ENCODE measurements at places on chromosomes 16 and 17. TPM values are rescaled to one million over a fixed set of nuclear protein-coding genes. Genes with fewer than 3 reads are reported as not detected.

Gene KRTAP17-1
- not detected for total RNA-seq

Gene GCGR
- 1.5 TPM for total RNA-seq

DNA sequence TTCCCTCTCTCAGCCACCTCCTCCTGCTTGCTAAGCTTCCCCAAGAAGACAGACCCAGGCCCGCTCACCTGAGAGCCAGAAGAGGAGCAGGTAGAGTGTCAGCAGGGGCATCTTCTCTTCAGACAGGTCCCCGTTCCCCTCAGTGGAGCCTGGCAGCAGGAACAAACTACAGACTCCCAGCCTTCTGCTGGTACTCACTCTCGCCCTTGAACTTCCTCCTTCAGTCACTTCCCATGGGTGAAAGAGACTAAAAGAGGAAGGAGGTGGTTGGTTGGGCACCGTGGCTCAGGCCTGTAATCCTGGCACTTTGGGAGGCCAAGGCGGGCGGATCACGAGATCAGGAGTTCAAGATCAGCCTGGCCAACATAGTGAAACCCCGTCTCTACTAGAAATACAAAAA lies at the start of gene CD300LF:
Gene CD300LF (minus strand): TSS at position 168 of the 400 bp plus-strand sequence. CDS start 57 bp downstream, at position 111.
- DNase-seq = no peak

DNA sequence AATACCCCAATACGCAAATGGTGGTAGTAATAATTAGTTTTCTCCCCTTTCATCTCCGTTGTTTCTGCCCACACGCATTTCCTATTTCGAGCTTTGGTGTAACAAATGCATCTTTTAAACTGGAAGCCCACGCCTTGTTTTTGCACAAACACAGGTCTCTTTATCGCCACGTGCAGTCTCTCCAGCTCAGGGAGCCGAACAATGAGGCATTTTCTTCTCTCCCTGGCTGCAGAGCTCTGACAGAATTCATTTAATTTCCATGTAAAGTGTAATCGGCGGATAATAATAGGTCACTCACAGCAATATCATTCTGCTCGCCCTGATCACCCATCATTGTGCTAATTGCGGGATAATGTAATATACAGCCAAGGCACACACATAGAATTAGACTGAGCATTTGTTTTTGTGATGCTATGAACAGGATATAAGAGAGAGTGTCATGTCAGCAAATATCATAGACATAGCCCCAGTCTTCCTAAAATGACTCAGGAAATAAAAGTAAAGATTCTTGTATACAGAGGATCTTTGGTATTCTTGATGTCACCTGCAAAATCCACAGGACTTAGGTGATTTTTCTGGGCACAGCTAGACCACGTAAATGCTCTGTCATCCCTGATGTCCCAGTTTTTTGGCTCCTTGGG lies 452.6 kb upstream of the CDH11 start:
- peak; percentile 78 for DNase-seq

Gene CES1
- 2.1 TPM for total RNA-seq

Gene SOX15
- total RNA-seq = 2.8 TPM

DNA sequence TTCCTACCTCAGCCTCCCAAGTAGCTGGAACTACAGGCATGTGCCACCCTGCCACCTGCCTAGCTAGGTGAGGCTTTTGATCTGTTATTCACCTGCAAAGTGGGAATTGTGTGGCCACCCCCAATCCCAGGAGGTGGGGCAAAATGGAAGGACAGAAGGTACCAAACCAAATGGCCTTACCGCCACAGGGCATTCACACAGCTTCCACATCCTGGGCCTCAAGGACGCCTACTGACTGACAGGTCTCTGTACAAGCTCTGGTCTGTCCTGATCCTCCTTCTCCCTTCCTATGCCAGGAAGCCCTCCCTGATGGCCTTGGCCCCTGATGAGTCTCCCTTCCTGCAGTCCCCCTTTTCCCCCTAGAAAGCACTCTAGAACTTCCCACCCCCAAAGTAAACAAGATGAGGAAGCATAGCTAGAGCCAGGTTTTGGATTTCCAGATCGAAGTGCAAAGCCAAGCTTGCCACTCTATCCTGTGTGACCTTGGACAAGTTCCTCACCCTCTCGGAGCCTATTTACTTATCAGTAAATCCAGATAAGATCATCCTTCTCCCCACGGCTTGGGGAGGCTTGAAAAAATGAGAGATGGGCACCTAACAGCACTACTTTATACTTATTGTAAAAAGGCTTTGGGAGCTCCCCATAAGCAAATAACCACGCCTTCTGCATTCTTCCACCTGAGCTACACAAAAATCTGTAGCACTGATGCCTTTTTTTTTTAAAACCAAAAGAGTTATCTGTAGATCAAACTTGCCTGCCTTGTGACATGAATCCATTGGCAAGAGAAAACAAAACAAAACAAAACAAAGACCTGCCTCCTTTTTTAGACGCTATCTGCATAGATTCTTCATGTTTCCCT lies 4.5 kb downstream of the PLLP start:
- no peak for DNase-seq

- DNase-seq = no peak
These were observed 3.0 kb upstream of the ZCCHC14 start for GRCh38 chr16:87495578-87496446.

Gene PTX4
- total RNA-seq = 1.7 TPM

- no peak for DNase-seq
These were observed 214.6 kb downstream of the SNX29 start for GRCh38 chr16:12191102-12191501.

Gene NSRP1
- total RNA-seq = 34.3 TPM

- no peak for DNase-seq
These were observed 27.9 kb upstream of the TNRC6A start for GRCh38 chr16:24701521-24701951.

DNA sequence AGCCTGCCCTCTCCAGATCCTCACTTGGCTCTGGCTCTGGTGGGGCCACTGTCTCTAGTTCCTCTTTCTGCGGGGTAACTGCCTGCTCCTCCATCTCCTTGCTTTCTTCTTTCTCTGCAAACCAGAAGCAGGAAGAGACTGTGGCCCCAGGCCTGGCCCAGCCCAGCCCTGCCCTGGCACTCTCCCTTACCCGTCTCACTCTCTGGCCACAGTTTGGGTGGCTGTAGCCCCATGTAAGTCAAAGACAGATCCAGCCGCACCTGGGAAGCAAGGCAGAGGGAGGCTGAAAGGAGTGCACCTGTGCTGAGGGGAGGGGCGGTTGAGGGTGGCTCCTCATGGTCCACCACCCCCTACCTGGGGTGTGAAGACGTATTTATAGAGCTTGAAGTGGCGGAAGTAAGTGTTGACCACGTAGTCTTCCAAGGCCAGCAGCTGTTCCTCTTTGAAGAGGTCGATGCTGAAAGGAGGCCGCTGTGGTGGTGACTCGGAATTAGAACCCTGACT lies 2.8 kb downstream of the CFAP119 start:
- DNase-seq = no peak

- DNase-seq = peak; percentile 81
These were observed 10.3 kb downstream of the ZNF385C start for GRCh38 chr17:42087736-42088705.

GRCh38 chr17:65811043-65811442 lies 249.6 kb upstream of the AXIN2 start:
- no peak for DNase-seq

Gene TEDC2
- total RNA-seq = 18.0 TPM

GRCh38 chr17:1322014-1322428 lies 42.6 kb downstream of the TRARG1 start:
- no peak for DNase-seq

- no peak for DNase-seq
These were observed 2.0 kb upstream of the CANT1 start for GRCh38 chr17:79011451-79012147.

Gene ASPA
- 6.1 TPM for total RNA-seq

- DNase-seq = no peak
These were observed 20.6 kb upstream of the ARHGAP17 start for GRCh38 chr16:25035494-25036405.

GRCh38 chr16:85996843-85997242 lies 97.9 kb downstream of the IRF8 start:
- DNase-seq = no peak

DNA sequence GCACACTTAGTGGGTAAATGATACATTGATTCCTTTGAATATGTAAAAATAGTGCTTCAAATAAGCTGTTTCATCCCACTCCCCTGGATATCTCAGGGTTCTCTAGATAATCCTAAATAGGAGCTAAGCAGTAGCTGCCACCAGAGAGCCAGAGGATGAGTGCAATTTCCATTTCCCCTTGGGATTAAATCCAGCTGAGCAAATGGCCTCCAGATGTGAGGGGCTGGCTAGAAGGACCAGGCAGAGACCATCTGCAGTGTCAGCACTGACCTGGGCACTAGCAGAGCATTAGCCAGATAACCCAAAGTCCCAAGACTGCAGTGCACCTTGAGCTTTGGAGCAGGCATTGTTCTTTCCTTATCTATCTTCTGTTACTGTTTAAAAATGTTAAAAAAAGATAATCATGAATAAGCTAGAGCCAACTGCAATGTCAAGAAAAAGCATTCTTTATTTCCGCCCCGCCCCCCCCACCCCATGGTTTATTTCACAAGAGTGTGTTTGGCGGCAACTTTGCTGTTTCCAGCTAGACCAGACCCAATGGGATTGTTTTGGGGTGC lies 19.5 kb downstream of the GPR179 start:
- no peak for DNase-seq

Gene TLCD3B
- 82.7 TPM for total RNA-seq
